Cortex of kidney (tissue), 1 donor: ENCODE measurements at places on chromosomes 16 and 17.

GRCh38 chr17:68011199-68011665 is 15.0 kb upstream of the C17orf58 start:
- no peak for DNase-seq

DNA sequence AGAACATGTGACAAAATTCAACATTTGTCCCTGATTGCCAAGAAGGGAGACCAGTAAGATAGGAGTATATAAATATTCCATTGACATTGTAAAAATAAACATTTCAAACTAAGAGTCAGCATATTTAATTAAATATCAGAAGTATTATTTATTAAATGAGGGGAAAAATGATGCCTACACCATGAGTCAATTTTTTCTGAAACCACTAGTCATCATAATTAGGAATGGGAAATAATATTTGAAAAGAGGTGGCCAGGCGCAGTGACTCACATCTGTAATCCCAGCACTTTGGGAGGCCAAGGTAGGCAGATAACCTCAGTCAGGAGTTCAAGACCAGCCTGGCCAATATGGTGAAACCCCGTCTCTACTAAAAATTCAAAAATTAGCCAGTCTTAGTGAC is 2.1 kb downstream of the CMTM1 start:
- DNase-seq = no peak

- DNase-seq = no peak
These were observed 65.0 kb downstream of the TBC1D16 start for GRCh38 chr17:79970576-79971068.

GRCh38 chr16:77721752-77722308 is 484 bp upstream of the NUDT7 start:
- DNase-seq = no peak

DNA sequence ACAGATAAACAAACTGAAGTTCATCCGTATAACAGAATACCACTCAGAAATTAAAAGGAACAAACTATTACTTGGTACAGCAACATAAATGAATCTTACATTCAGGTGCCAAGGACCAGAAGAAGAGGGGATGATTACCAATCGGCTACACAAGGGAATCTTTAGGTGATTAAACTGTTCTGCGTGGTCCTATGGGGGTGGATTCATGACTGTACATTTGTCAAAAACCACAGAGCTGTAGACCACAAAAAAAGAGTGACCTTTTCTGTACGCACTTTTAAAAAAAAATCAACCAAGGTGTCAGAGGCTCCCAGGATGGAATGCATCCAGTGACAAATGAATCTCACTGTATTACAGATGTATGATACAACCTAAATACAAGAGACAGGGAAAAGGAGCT is 110.8 kb downstream of the CDYL2 start:
- no peak for DNase-seq

DNA sequence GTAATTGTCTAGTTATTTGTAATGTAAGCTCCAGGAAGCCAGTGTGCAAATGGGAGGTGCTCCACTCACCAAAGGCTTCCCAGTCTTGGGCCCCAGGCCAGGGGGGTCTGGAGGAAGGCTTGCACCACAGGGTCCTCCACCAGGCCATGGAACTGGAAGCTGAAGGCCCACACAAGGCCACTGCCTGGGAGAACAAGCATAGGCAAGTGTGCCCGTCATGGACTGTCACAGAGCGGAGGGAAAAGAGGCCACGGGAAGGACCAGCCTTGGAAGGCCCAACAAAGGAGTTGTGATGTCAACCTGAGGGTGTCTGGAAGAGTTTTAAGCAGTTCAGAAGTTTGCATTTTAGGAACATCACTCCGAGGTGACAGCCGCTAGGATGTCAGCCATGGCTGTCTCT is 3.0 kb upstream of the SRRM2 start:
- DNase-seq = no peak
